ENCODE measurements at places on chromosomes 3 and 15. TPM values are rescaled to one million over a fixed set of nuclear protein-coding genes. Genes with fewer than 3 reads are reported as not detected.

TIMP4 gene
- total RNA-seq: not detected

SLCO2A1 gene
- 2.2 TPM for total RNA-seq

TMCO5A gene
- not detected for total RNA-seq

- no peak for DNase-seq
Observed at GRCh38 chr15:22258398-22259150, 178.2 kb downstream of the OR4M2 start.

All from glomerular endothelial cell (primary cell).